NCI-H526 (cell line): ENCODE measurements at places on chromosomes 3 and 15.

GRCh38 chr3:126360046-126360713 is 3.0 kb upstream of the KLF15 start:
- DNase-seq = no peak

DNA sequence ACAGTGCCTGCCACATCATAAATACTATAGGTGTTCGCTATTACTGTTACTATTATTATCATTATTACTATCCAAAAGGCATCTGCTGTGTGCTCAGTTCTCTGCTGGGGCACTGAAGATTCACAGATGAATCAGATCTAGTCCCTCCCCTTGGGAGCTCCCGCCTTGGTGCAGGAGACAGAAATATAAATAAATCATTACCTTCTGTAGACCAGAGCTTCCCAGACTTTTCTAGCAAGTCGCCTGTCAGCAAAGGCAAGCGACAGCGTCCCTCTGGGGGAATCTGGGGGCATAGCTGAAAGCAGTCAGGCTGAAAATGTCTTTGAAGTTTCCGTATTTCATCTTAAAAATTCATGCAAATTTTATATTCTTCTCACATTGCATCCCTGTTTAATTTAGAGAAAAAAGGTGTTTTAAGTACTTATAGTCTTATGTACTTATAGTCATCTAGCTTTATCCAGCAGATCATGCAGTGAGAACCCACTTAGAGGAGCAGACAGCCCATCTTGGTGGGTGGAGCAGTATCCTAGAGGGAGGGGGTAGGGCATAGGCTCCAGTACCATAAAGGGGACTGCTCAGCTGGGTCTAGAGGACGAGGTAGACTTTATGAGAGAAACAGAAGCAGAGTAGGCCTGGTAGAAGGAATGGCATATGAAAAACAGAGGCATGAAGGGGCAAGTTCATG is 10.4 kb upstream of the BRPF1 start:
- DNase-seq = no peak

- no peak for DNase-seq
These were observed 21.1 kb upstream of the ATP8B4 start for GRCh38 chr15:50140098-50140497.

- DNase-seq = no peak
These were observed 17.7 kb upstream of the GSK3B start for GRCh38 chr3:120111898-120112297.

- DNase-seq = no peak
These were observed 54.2 kb downstream of the FBXL2 start for GRCh38 chr3:33331414-33331813.

GRCh38 chr15:80831606-80832224 is 52.5 kb downstream of the CEMIP start:
- no peak for DNase-seq

DNA sequence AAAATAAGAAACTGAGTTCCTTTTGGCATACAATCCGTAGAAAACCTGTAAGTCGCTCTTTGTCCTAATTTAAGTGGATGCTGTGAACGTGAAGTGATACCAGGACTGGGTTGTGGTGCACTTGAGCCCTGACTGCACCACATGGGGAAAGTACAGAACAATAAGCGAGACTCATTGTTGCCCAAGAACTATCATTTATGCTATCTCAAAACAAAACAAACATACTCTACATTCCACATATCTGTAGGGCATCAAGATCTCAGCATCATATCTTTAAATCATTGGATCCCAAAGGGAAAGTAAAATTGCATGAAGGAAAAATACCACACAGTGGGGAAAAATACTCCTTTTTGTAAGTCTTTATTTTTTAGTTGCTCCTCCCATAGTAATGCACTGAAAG is 580.3 kb downstream of the MECOM start:
- no peak for DNase-seq

DNA sequence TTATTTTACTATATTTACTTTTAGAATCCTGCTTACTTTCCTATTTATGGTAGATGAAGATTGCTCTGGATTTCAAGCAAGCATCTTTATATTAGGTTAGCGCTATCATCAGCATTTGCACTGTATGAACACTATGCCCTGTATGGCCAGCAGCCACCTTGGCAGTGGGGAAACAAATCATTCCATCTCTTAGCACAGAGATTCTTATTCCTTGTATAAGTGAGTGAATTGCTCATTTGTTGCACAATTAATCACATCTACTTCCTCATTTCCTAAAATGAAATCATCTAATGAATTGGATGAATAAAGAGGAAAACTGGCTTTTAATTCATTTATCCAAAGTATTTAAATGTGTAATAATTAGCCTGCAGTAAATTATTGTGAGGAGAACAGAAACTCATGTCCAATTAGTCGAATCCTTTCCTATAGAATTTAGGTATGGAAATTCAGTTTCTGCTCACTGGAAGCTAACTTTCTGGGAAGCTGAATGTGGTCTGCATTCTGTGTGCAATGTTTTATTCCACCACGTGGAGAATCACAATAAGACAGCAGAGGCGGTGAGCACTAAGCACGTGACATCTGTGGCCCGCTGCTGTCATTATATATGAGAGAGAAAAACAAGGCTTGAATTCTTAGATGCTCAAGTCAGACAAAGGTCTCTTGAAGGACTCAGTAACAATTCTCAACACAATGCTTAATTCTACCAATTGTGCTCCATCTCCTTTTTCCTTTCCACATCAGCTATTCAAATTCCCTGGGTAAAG is 93.4 kb downstream of the PEX5L start:
- DNase-seq = no peak

- DNase-seq = no peak
These were observed 26.7 kb upstream of the STAG1 start for GRCh38 chr3:136778865-136779264.

- no peak for DNase-seq
These were observed 133.8 kb downstream of the PDCD6IP start for GRCh38 chr3:33932010-33932764.

- peak; percentile 94 for DNase-seq
These were observed 58.8 kb downstream of the CLASP2 start for GRCh38 chr3:33658991-33659848.

- no peak for DNase-seq
These were observed 446.2 kb upstream of the NR2F2 start for GRCh38 chr15:95884276-95884675.

DNA sequence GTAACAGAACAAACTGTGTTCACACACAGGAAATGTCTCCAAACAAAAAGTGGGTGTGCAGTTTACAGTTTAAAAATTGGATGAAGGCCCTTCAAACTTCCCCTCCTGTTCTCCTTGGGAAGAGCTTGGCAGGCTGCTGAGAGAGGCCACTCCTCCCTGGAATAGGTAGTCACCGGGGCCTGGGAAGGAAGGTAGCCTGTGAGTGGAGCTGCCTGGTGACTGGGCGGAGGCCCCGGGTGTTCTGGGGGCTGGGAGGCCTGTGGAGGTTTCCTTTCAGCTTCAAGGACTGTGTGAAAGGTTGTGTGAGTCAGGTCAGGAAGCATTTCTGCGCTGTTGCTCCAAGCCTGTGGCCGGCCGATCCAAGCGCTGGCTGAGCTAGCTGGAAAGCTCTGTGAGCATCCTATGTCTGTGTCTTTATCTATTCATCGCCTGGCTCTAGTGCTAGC is 14.1 kb downstream of the SLCO3A1 start:
- DNase-seq = no peak

- DNase-seq = no peak
These were observed 68.8 kb downstream of the DNAJC13 start for GRCh38 chr3:132486099-132486498.

DNA sequence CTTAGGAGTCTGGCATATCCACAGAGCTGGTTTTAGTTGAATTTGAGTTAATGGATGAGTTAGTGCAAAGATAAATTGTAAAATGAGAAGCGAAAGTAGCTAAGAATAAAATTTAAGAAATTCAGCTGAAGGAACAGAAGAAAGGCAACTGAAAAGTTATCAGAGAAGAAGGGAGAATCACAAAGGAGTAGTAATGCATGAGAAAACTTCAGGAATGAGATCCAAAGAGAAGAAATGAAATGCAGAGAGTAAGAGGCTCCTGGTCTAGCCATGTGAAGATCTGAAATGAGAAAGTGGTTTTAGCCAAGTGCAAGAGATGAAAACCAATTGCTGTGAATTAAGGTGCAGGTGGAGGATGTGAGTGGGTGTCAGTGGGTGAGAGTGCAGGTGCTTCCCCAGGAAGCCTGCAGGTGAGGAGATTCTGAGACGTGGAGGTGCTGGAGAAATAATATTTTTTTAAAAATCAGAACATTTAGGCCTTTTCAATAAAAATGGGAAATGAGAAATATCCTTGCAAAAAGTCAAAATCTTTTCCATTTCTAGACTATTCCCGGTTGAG is 18.5 kb downstream of the KBTBD8 start:
- DNase-seq = no peak

GRCh38 chr15:41870689-41871081 is 23.2 kb downstream of the SPTBN5 start:
- DNase-seq = no peak

- peak; percentile 72 for DNase-seq
These were observed 132.3 kb upstream of the NEO1 start for GRCh38 chr15:72919936-72920465.

- no peak for DNase-seq
These were observed 78.0 kb upstream of the POU1F1 start for GRCh38 chr3:87354398-87354797.

DNA sequence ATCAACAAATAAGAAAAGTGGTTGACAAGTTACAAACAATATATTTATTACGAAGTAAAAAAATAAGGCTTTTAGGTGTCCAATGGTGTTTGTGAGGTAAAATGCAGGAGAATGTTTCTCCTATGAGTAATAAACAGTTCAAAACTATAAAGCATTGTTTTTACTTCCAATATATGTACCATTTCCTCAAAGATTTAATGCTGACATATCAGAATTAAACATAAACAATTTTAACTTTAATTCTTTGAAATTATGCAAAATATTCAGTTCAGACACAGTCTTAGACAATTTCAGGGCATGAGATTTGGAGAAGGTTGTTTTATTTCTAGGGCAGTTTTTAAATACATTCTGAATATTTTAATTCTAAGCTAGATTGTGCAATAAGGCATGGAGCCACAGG is 602.5 kb upstream of the DPPA4 start:
- no peak for DNase-seq

DNA sequence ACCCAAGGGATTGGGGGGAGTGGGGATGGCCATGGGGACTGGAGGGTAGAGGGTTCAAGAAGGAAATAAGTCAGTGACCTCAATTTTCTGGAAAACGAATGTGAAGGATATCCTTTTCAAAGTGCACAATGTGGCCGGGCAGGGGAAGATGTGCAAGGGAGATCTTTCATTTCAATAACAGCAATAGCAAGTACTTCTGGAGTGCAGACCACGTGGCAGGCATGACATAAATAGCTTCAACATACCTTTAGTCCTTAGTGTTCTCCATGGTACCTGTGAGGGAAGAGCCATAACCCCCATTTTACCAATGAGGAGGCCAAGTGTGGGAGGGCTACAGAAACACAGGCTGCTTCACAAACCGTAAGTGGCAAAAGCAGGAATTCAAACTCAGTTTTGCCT is 138.7 kb downstream of the FOXP1 start:
- DNase-seq = no peak

- no peak for DNase-seq
These were observed 432 bp upstream of the LPP start for GRCh38 chr3:188153437-188154013.

- DNase-seq = no peak
These were observed 23.2 kb downstream of the LOXL1 start for GRCh38 chr15:73949496-73949895.

DNA sequence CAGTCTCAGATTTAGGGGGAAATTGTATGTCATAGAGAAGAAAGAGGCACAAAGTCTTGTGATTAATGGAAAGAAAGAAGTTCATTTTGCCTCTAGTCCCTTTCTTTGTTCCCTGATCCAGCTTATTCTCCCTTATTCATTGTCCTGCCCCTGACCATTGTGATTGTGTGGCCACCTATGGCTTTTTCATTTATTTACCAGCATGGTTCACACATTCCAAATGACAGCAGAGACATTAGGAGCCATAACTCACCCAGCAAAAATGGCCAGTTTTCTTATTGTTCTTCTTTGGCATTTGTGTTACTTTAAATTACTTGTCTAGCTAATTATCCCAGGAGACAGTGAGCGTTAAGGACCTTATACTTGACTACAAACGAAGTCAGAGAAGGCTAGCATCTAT is 36.3 kb upstream of the SGO1 start:
- DNase-seq = no peak

DNA sequence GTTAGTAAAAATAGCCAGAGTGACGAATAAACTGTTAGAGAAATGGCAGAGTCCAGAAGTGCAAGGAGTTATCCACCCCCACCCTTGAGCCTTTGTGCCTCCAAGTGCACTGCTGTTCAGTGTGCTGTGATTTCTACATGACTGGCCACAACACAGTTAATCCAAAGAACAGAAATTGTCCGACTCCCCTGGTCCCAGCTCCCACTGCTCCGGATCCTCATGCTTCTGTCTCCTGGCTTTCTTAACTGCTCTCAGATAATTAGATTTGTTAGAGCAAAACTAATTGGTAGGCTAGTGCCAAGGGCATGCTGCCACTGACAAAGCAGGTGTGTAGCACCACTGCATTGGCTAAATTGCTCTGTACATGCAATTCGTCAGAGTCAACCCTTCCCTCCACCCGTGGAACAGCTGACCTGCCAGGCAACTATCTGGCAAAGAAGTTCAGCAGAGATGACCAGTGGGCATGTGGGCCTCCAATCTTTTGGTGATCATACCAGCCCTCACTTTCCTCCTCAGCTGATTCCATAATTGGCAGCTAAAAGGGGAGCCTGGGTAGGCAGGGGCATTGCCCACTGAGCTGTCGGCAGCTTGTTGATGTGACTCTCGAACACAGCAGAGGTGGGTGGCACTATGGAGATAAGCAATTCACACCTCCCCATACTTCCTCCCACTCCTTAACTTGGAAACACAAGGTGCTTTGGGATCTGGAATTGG is 18.9 kb upstream of the ACAP2 start:
- DNase-seq = no peak

GRCh38 chr3:30548600-30548999 is 57.8 kb upstream of the TGFBR2 start:
- DNase-seq = no peak

GRCh38 chr15:98121957-98122356 is 161.5 kb downstream of the ARRDC4 start:
- DNase-seq = peak; percentile 11

GRCh38 chr3:31714495-31715280 is 182.0 kb downstream of the STT3B start:
- no peak for DNase-seq

DNA sequence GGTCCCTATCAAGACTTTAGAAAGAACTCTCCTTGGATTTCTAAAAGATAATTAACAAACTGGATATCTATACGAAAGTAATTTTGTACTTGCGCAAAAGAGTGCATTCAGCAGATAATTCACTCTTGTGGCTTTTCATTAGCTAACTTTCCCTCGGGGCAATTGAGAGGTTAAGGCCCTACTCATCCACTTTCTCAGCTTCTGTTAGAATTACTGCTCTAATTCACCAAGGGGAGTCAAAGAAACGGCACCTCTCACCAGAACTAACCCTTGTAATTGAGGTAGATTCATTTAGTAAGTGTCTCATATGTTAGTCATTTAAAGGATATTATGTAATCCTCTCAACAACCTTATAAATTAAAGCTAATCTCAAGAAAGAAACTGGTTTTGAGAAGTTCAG is 22.5 kb upstream of the MB21D2 start:
- DNase-seq = no peak

- no peak for DNase-seq
These were observed 37.5 kb downstream of the SNAPC5 start for GRCh38 chr15:66459818-66460615.

GRCh38 chr15:51128701-51129100 is 34.0 kb upstream of the TNFAIP8L3 start:
- DNase-seq = peak; percentile 73

GRCh38 chr15:38193496-38193895 is 59.1 kb upstream of the SPRED1 start:
- no peak for DNase-seq

GRCh38 chr3:37761043-37761442 is 100.6 kb upstream of the CTDSPL start:
- DNase-seq = no peak

GRCh38 chr3:3178498-3179328 is 778 bp downstream of the CRBN start:
- no peak for DNase-seq
